Activated naive CD4-positive, alpha-beta T cell treated with anti-CD3 and anti-CD28 coated beads, Interleukin-2, amount 10 ng/mL, durations not matched to agents 7 days and 5 days (primary cell): ENCODE measurements at places on chromosomes 7 and 10.
A peak's percentile ranks its signal among the peaks of the same experiment; 100 is the strongest.

- no peak for DNase-seq
Measured at GRCh38 chr7:116542618-116543017, 17.8 kb downstream of the CAV1 start.

GRCh38 chr7:1355568-1356340 lies 103.5 kb downstream of the MICALL2 start:
- peak; percentile 18 for DNase-seq

- DNase-seq: no peak
Measured at GRCh38 chr7:84187813-84188510, 6.6 kb downstream of the SEMA3A start.

DNA sequence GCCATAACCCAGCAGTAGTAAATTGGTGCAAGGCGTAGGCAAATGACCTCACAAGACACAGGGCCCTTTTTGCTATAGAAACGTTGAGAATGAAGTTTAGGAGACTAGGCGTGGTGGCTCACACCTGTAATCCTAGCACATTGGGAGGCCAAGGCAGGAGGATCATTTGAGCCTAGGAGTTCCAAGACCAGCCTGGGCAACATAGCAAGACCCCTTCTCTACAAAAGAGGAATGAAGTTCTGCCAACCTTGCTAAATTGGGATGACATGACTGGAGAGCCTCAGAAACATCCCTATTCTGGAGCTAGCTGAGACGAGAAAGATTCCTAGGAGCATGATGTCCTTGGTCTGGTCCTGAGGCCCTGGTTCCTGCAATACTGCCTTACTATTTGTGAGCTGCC lies 20.6 kb downstream of the CDK1 start:
- DNase-seq: no peak

- no peak for DNase-seq
Measured at GRCh38 chr7:118072893-118073674, 110.9 kb upstream of the LSM8 start.

GRCh38 chr10:17472481-17473227 lies 18.3 kb upstream of the ST8SIA6 start:
- DNase-seq: no peak

DNA sequence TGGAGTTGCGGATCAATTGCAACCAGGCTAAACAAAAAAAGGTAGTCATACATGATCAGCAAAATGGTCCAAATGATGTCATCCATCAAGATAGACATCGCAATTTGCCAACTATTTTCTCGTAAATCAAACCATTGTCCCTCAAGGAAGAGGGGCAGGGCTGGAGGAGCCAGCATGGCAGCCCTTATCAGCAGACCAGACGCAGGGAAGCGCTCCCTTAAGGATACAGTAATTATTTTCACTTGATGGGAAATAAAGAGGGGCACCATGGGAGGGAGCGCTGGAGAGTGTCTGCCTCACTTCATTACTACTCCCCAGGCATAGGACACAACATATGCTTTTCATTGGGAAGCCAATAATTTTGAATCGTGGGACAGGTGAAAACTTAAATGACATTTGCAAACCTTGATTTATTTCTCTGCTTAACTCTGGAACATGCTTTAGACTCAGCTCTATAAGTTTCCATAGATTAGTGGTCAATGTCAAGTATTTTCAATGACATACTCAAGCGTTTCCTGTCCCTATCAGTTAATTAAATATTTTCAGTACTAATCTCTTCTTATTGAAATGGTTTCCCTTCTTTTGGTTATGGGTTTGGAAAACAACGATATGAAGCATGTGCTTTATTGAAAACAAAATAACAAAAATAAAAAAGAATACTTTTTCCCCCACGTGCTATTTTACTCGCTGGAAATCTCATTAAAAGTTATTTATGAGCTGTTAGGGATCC lies 202.4 kb upstream of the HABP2 start:
- DNase-seq: no peak

GRCh38 chr7:106309362-106309761 lies 24.6 kb upstream of the NAMPT start:
- no peak for DNase-seq

DNA sequence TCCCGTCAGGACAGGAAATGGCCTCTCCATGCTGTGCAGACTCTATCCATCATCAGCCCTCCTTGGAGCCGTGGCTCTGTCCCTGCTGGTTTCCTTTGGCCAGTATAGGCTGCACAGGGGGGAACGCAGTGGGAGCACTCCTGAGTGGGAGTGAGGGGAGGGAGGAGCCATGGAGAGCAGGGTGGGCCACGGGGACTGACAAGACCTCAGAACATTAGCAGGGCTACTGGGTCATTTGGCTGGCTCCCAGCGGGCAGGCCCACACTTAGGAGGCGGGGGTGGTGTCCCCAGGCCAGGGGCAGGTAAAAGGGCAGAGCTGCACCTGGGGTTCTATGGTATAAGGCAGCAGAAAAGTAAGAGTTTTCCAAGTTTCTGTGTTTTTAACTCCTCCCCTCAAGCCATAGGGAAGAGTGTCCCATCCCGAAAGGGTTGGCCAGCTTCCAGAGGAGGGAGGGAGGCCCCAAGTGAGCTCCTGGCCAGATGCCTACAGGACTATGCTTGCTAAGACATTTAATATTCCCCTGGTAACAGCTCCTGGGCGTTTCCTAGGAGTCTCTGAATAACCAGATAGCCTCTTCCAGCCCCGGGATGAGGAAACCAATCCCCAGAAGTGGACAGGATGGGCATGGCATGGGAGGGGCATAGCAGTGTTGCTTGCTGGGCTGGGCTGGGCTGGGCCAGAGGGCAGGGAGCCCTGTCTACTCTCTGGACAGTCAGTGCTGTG lies 5.5 kb upstream of the OPN4 start:
- DNase-seq: peak; percentile 7

GRCh38 chr10:110443239-110444003 lies 54.3 kb upstream of the DUSP5 start:
- DNase-seq: no peak

DNA sequence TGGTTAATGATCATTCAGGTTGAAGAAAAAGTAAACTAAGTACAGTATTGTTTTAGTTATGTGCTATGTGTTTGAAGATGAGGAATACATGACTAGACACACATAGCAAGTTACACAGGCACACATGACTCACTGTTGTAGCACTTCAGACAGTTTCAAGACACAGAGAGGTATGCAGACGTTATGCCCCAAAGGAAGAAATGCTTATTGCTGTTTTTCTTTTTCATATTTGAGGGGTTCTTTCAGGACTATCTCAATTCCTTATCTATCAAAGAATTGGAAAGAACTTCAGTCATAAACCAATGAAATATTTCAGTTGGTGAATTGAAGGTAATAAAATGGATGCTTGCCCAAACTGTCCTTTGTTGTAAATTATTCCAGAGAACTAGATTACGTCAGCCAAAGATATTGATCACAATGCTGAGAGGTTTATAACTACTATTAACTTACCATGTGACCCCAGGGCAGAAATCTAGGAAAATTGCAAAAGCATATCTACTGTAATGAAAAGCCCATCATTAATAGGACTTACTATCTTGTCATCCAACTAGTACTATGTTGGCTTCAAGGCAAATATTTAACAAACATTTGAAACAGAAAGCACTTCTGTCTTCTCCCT lies 61.2 kb upstream of the CAPZA2 start:
- DNase-seq: no peak

GRCh38 chr10:31650010-31650409 lies 278.6 kb downstream of the ARHGAP12 start:
- DNase-seq: no peak

DNA sequence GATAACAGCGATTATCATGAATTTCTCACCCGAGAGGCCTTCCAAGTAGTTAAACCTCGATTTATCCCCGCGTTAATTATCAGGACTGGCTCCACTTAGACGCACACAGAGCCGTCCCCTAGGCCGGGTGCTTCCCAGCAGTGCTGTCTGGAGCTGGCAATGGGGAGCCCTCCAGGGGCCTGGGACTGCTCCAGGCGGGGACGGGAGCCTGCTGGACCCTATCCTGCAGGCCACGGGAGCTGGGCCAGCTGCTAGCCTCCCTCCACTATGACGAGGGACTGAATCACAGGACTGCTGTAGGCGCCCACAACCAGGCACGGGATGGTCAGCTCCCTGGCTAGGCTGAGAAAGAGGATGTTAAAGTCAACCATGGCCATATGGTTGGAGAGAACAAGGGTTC lies 229.1 kb downstream of the ELFN1 start:
- DNase-seq: no peak

GRCh38 chr10:62819141-62819920 lies 3.2 kb upstream of the EGR2 start:
- no peak for DNase-seq

DNA sequence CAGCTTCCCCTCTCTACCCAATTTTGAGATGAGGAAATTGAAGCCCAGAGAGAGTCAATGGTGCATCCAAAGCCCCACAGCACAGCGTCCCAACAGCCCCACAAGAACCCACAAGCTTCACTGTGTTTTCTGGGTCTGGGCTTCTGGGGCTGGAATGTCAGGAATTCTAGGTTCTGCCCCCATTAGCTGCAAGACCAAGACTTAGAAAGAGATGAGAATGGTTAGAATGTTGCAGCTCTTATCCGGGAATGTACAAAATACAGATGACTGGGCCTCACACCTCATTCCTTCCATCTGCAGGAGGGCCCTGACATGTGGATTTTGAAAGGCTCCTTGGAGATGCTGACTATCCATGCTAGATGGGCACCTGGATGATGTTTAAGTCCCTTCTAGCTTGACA lies 6.0 kb upstream of the SGPL1 start:
- no peak for DNase-seq

DNA sequence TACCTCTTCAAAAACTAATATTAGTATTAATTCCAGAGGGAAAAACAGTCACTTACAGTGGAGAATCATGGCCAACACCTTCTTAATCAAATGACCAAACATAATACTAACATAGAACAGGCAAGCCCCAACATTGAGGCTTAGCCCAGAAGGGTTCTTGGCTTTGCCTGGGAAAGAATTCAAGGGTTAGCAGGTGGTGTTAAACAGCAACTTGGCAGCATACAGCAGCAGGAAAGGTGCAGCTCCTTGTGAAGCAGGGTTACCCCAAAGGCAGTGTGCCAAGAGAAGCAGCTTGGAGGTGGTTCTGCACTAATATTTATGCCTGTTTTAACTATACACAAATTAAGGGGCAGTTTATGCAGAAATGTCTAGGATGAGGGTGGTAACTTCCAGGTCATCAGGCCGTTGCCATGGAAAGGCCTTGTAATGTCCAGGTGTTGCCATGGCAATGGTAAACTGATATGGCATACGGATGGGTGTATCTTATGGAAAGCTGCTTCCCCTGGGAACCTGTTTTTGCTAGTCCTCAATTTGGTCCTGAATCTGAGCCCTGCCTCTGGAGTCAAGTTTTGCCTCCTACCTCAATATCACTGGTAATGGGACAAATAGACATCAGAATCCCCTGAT lies 27.2 kb upstream of the BEND7 start:
- no peak for DNase-seq
